ENCODE measurements at places on chromosomes 11 and 22. TPM values are rescaled to one million over a fixed set of nuclear protein-coding genes. Genes with fewer than 3 reads are reported as not detected.

Gene UCP2
- 60.6 TPM for total RNA-seq

Gene FAM227A
- total RNA-seq, result 10.2 TPM

Gene KCNJ11
- 3.3 TPM for total RNA-seq

Gene CNGA4
- not detected for total RNA-seq

Gene CAPN5
- 15.9 TPM for total RNA-seq

Gene BTG4
- total RNA-seq, result not detected

Gene PHETA2
- total RNA-seq, result 15.7 TPM

DNA sequence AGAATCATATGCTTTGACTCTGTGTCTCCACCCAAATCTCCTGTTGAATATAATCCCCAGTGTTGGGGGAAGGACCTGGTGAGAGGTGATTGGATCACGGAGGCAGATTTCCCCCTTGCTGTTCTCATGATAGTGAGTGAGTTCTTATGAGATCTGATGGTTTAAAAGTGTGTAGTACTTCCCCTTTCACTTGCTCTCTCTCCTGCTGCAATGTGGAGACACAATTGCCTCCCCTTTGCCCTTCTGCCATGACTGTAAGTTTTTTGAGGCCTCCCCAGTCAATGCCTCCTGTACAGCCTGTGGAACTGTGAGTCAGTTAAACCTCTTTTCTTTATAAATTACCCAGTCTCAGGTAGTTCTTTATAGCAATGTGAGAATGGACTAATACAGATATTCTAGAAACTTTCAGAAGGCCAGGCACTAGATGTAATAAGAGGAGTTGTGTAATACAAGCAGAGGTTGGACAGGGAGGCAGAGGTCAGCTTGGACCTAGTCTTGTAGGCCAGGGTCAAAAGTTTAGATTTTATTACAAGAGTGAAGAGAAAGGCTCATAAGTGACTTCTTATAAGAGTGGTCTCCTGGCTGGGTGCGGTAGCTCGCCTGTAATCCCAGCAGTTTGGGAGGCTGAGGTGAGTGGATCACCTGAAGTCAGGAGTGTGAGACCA, 9.3 kb upstream of the SERPING1 start:
- no peak overlapping the region for H3K27ac ChIP-seq
- no peak for DNase-seq
- H3K27me3 ChIP-seq, result no peaks in the 10 kb centered on the region
- H3K4me1 ChIP-seq, result no peaks in the 10 kb centered on the region
- no peaks in the 10 kb centered on the region for H3K36me3 ChIP-seq
- H3K4me3 ChIP-seq, result no peak overlapping the region

DNA sequence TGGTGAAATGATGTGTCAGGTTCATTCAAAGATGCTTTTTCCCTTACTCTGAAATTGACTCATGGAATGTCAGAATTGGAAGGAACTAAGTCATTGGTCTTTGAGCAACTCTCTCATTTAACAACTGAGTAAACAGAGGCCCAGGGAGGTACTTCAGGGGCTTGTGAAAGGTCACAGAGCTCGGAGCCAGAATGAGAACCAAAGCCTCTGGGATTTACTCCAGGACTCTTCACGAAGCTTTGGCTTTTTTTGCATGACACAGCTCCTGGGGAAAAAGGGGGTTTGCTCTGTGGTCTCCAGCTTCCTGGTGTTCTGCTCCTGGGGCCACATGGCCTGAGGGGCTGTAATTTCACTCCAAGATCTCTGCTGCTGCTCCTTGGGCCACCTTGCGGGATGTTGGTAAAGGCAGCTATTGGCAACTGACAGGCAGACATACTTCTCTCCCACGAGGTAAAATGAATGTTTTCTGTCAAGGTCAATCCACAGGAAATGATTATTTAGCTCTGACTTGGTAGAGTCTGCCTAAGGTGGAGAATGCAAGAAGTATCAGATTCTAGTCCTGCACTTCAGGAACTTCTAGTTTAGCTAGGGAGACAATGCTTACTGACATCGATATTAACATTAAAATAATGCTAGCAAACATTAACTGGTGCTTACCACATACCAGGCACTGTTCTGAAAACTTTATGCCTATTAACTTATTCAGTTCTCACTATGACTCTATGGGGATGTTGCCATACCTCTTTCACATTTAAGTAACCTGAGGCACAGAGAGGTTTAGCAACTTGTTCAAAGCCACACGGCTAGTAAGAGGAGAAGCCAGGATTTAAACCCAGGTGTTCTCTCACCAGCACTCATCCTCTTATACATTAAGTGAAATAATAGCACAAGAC, 16.1 kb downstream of the PKNOX2 start:
- H3K4me1 ChIP-seq, result peaks cover 9% of the 10 kb centered on the region
- H3K27me3 ChIP-seq, result no peaks in the 10 kb centered on the region
- no peaks in the 10 kb centered on the region for H3K36me3 ChIP-seq
- H3K4me3 ChIP-seq, result no peak overlapping the region
- no peak for DNase-seq

GRCh38 chr11:2867722-2868505, 17.7 kb downstream of the CDKN1C start:
- no peaks in the 10 kb centered on the region for H3K36me3 ChIP-seq
- no peak overlapping the region for H3K4me3 ChIP-seq
- H3K27me3 ChIP-seq, result no peaks in the 10 kb centered on the region
- no peak for DNase-seq
- peaks cover 23% of the 10 kb centered on the region for H3K4me1 ChIP-seq

DNA sequence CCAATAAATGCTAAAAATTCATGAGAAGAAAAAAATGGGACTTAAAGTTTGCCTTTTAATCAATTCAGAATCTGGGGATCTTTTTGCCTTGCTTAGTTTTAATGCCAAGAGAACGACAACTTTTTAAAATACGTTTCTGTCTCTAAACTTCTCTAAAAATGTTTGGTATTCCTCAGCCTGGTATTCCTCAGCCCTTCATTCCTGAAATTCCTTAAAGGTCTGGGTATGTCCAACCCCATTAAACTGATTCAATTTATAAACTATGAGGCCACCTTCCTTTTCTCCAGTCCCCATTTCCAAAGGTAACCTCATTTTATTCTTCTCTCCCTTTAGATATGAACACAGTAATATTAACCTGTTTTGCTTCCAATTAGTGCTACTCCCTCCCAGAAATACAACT, 16.6 kb downstream of the POLA2 start:
- no peaks in the 10 kb centered on the region for H3K27me3 ChIP-seq
- peak overlapping the region; percentile 78 for H3K27ac ChIP-seq
- no peak overlapping the region for H3K4me3 ChIP-seq
- peaks cover 11% of the 10 kb centered on the region for H3K36me3 ChIP-seq

- no peak overlapping the region for H3K27ac ChIP-seq
- DNase-seq, result no peak
These were observed 4.6 kb downstream of the OR4C45 start for GRCh38 chr11:50037251-50037650.

DNA sequence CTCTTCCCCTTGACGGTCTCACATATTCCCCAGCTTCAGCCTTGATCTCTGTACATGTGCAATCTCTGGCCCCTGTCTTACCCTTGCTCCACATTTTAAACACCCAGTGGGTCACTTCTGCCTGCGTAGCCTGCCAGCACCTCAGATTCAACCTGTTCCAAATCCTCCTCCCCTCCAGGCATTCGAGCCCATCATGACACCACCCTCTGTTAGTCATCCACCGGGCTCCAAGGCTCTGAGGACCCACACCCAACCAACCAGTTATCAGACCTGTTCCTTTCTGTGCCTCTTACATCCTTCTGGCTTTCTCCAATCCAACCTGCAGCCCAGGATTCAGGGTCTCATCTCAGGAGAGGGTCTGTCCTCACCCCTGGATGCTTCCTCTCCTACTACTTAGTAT, 119.8 kb upstream of the TBCEL start:
- H3K4me3 ChIP-seq, result no peak overlapping the region
- DNase-seq, result no peak
- H3K27ac ChIP-seq, result no peak overlapping the region
- no peaks in the 10 kb centered on the region for H3K36me3 ChIP-seq
- H3K27me3 ChIP-seq, result no peaks in the 10 kb centered on the region

DNA sequence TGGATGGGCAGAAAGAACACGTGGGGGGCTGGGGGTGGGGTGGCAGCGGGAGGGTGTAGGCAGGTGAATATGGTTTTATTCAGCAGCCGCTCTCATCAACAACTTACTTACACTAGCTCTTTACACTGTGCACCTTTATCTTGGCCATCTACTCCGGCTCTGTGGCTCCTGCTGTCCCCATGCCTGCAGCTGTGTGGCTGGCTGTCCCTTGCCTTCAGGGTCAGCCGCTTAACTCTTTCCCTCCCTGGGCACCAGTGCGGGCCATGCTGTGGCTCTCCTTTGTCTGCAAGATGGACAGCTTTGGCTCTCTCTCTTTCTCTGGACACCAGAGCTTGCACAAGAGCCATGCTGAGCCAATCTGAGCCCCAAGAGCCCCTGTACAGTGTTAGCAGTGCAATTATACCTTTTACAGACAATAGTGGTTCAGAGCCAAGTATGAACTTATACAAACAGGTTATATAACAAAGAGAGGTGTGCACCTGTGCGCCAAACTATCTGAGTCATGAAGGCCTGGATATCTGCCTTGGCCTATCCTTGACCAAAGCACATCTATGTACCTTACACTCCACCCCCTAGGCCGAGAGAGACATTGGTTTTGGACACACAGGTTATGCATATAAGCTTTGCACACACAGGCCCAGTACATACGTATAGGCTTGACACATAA, 94.3 kb upstream of the CTSC start:
- no peak overlapping the region for H3K27ac ChIP-seq
- H3K27me3 ChIP-seq, result no peaks in the 10 kb centered on the region
- H3K36me3 ChIP-seq, result no peaks in the 10 kb centered on the region
- no peak for DNase-seq
- no peaks in the 10 kb centered on the region for H3K4me1 ChIP-seq
- no peak overlapping the region for H3K4me3 ChIP-seq

GRCh38 chr11:115912484-115912945, 408.3 kb upstream of the CADM1 start:
- no peak for DNase-seq
- H3K4me1 ChIP-seq, result no peaks in the 10 kb centered on the region
- H3K4me3 ChIP-seq, result no peak overlapping the region
- no peaks in the 10 kb centered on the region for H3K36me3 ChIP-seq
- H3K27me3 ChIP-seq, result no peaks in the 10 kb centered on the region

DNA sequence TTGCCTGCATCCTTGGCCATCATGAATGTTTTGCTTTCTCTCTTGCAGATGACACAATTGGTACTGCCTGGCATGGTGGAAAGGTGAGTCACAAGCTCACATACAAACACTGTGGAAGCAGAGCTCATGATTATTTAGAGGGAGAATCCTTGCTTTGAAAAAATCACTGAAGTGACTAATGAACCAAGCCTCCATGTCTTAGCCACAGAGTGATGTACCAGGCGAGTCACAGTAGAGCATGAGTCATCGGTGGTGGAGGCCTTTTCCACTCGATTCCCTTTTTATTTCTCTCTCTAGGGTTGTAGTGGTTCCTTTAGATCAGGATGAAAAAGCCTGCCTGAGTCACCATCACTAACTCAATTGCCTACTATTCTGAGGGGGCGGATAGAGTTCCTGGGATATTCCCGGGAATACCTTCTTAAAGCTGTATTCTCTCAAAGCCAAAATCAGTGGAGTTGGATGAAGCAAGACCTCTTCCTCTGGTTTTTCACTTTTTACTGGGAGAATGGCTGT, 49.6 kb upstream of the ALKBH3 start:
- H3K36me3 ChIP-seq, result peaks cover 5% of the 10 kb centered on the region
- H3K27me3 ChIP-seq, result no peaks in the 10 kb centered on the region
- H3K4me3 ChIP-seq, result no peak overlapping the region
- no peak overlapping the region for H3K27ac ChIP-seq
- DNase-seq, result no peak

GRCh38 chr22:17213976-17214375, 5.3 kb downstream of the ADA2 start:
- no peaks in the 10 kb centered on the region for H3K27me3 ChIP-seq
- DNase-seq, result no peak
- no peaks in the 10 kb centered on the region for H3K4me1 ChIP-seq
- H3K36me3 ChIP-seq, result no peaks in the 10 kb centered on the region

GRCh38 chr11:61928606-61929005, 11.2 kb upstream of the RAB3IL1 start:
- no peak overlapping the region for H3K27ac ChIP-seq
- no peak overlapping the region for H3K4me3 ChIP-seq
- DNase-seq, result no peak

- no peak for DNase-seq
- H3K36me3 ChIP-seq, result no peaks in the 10 kb centered on the region
- H3K27me3 ChIP-seq, result no peaks in the 10 kb centered on the region
- no peak overlapping the region for H3K4me3 ChIP-seq
These were observed 7.1 kb downstream of the TRIOBP start for GRCh38 chr22:37703906-37704305.

GRCh38 chr22:47645923-47646322, 883.5 kb downstream of the TBC1D22A start:
- no peaks in the 10 kb centered on the region for H3K36me3 ChIP-seq
- no peak overlapping the region for H3K4me3 ChIP-seq
- no peak overlapping the region for H3K27ac ChIP-seq
- no peak for DNase-seq
- no peaks in the 10 kb centered on the region for H3K27me3 ChIP-seq

GRCh38 chr11:128868841-128869671, 2.0 kb upstream of the KCNJ1 start:
- no peak for DNase-seq
- H3K4me3 ChIP-seq, result no peak overlapping the region
- H3K4me1 ChIP-seq, result no peaks in the 10 kb centered on the region
- no peaks in the 10 kb centered on the region for H3K36me3 ChIP-seq
- no peaks in the 10 kb centered on the region for H3K27me3 ChIP-seq

- DNase-seq, result no peak
- no peak overlapping the region for H3K4me3 ChIP-seq
- H3K27ac ChIP-seq, result no peak overlapping the region
These were observed 77.5 kb upstream of the UCP3 start for GRCh38 chr11:74086242-74086884.

DNA sequence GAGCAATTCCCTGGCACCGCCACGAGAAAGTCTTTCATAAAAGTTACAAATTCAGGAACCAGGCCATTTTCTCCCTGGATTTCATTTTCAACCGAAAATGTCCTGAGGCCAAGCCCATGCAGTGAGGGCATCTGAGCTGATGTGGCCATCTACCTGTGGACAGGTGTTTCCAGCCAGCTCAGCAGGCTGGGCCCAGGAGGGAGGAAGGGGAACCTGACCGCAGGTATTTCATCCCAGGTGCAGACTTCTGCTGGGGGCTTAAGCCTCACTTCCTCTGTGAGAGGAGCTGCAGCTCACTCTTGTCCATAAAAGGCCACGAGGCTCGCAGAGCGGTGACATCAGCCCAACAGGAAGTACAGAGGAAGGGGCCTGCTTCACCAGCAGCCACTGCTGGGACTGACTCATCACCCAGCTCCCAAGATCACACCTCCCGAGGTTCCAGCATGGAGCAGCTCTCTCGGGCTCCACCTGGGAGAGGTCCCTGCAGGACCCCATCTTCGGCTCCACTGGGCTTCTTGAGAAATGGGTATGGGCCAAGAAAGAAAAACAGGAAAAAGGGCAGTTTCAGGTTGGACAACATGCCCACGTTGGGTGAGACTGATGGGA, 56.4 kb downstream of the MYH9 start:
- no peaks in the 10 kb centered on the region for H3K36me3 ChIP-seq
- H3K27me3 ChIP-seq, result no peaks in the 10 kb centered on the region
- peak overlapping the region; percentile 74 for H3K27ac ChIP-seq
- no peak overlapping the region for H3K4me3 ChIP-seq
- H3K4me1 ChIP-seq, result peaks cover 92% of the 10 kb centered on the region

Measured in tibial nerve (tissue), 4 donors.